Stimulated activated CD4-positive, alpha-beta T cell treated with anti-CD3 and anti-CD28 coated beads, Interleukin-1b, Interleukin-23, amount 100 ng/mL, for 24 hours (primary cell): ENCODE measurements at places on chromosomes 11 and 22.

- DNase-seq: peak; percentile 16
Measured at GRCh38 chr22:42780070-42780540, 59.4 kb upstream of the A4GALT start.

- DNase-seq: no peak
Measured at GRCh38 chr11:72353861-72354260, 80.5 kb downstream of the CLPB start.

GRCh38 chr11:7272373-7272772 lies 20.7 kb downstream of the SYT9 start:
- DNase-seq: no peak

DNA sequence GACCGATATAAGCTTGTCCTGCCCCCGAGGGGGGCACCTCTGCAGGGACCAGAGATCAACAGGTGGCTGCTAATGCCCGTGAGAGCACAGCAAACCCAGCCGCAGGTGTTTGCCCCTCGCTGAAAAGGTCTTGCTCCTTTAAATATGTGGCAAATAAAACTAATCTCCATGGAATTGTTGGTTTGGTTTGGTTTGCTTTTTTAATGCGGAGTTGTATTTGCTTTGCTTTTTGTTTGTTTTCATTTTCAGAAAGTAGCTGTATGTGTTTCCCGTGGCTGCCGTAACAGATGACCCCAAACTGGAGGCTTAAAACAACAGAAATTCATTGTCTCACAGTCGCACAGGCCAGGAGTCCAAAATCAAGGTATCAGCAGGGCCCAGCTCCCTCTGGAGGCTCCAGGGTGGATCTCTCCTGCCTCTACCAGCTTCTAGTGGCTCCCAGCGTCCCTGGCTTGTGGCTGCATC lies 93.0 kb downstream of the CELSR1 start:
- DNase-seq: no peak

GRCh38 chr22:46149512-46150033 lies 753 bp upstream of the PPARA start:
- peak; percentile 13 for DNase-seq

DNA sequence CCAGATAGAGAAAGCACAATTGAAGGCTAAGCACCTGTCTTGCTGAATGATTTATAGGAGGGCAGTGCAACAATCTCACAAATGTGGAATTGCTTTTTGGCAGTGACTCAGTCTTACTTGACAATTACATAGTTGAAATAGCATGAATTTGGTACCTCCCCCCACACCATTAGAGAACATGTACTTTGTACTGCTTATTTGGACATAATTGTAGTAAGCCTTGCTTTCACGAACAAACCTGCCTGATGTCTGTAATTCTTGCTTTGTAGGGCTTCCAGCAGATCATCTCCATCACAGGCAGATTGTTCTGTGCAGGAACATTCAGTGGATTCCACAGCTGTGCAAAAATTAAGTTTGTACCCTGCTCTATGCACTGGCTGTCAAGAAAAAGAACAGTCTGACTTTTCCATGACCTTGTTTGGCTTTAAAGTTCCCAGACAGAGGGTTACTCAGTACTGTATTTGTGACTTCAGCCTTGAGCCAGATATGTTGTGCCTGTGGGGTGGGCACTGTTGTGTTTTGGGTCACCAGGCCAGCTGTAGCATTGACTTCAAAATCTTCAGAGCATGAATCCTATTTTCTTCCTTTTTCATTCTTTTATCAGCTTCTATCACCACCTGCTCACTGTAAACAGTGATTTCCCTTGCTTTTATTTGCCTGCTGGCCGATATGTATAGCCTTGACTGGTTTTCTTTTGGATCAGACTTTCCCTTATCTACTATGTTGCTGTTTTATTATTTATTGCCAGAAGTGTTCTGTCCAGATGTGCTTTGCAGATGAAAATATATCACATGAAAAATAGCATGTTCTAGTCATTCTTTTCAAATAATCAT lies 941.0 kb upstream of the CHORDC1 start:
- DNase-seq: no peak

- DNase-seq: no peak
Measured at GRCh38 chr11:86116386-86116726, 47.5 kb upstream of the PICALM start.

- no peak for DNase-seq
Measured at GRCh38 chr11:104524254-104524653, 360.3 kb upstream of the PDGFD start.

- DNase-seq: no peak
Measured at GRCh38 chr11:45928535-45929215, 6.2 kb downstream of the LARGE2 start.

DNA sequence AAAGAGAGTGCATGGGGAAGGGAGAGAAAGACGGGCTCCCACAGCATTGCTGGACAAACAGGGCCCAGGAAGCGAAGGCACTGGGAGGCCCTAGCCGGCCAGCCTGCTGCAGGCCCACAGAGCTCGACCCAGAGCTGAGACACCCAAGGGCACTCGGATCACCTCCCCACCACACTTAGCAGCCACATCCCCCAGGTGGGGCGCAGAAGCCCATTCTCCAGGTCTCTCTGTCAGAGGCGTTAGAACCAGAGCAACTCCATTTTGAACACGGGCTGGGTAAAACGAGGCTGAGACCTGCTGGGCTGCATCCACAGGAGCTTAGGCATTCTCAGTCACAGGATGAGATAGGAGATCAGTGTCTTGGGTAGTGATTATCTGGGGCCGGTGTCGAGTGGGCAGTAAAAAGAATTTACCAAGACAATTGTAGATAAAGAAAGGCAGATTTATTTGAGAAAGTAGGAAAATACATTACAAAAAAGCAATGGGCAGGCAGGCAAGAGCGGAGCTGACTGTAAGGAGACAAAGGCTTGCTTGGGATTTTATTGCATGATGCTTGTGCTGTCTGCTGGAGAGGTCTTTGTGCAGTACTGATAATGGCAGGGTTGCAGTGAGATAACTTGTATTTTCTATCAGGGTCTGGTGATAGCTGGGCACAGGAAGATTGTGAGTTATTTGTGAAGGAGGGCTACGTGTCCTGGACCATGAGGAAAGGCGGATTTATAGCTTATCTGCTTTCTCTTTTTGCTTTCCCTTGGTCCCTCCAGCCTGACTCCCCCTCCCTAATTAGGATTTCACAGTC lies 13.4 kb upstream of the CAPN5 start:
- no peak for DNase-seq

DNA sequence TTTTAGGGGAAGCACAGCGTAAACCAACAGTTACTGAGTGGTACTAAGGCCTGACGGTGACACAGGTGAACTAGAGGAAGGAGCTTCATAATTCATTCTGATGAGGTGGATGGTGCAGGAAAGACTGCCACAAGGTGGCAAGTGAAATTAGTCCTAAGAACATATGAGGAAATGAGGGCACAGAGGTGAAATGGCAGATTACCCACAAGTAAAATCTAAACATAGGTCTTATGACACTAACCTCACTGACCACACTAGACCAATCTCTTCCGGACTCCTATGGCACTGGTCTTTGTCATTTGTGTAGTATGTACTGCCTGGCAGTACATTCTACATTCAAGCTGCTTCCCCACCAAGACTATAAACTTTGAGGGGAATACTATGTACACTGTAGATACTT lies 20.2 kb downstream of the GAB2 start:
- DNase-seq: no peak

DNA sequence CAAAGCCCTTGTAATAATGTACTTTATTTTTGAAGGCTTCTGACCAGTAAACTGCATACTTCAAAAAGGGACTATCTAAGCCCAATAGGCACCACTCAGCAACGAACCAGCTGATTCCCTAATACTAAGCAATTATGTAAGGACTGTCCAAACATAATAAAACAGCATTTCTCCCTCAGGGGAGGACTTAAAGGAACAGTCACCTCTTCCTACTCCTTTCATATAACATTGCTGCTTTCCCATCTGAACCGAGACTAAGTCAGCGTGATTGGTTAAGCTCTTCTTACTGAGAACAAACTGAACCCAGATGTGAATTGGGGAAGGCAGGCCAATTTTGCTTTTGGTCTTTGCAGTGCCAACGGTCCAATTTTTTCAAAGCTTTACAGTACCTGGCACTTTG lies 420.0 kb downstream of the METTL15 start:
- DNase-seq: no peak

GRCh38 chr11:72146625-72147024 lies 11.1 kb downstream of the FOLR3 start:
- no peak for DNase-seq

- no peak for DNase-seq
Measured at GRCh38 chr11:102666331-102666957, 39.1 kb downstream of the MMP27 start.

DNA sequence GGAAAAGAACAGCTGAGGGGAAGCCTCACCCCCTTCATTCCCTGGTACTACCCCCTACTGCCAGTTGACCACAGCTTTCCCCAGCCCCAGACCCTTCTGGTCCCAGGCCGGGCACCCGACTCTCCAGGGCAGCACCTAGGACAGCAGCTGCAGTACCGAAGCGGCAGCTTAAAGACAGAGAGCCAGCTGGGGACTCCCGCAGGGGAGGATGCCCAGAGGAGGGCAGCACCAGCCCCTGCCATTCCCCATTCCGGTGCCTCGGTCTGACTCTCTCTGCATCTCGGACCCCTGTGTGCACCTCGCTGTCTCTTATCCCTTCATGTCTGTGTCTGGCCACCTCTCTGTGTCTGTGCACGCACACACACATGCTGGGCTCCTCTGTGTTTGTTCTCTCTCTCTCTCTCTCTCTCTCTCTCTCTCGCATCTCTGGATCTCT lies 9.4 kb downstream of the IGSF9B start:
- DNase-seq: no peak

DNA sequence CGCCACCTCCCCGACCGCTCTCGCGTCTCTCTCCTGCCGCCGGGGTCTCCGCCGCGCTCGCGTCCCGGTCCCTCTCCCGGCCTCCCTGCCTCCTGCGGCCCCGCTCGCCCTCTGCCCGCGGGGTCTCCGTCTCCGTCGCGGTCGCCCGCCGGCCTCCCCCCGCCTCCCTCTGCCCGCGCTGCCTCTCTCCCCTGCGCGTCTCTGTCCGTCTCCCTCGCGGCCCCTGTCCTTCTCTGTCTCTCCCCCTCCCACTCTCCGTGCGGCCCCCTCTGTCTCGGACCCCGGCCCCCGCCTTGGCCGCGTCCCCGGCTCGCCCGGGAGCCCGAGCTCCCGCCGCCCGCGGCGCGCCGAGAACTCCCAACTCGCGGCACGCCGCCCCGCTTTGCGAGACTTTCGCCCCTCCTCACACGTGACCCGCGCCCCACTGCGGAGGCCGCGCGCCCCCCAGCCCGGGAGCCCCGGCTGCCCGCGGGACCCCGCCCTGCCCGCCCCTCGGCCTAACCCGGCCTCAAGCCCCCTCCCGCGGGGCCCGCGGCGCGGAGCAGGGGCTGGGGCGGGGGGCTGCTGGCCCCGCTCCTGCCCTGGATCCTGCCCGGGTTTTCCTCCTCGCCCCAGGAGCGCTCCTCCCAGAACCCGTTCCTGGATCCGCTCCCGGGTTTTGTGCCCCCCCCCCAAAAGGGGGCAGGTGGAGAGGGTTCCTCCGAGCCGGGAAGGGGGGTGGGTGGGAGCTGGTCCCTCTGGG lies 702 bp upstream of the KCNJ4 start:
- DNase-seq: no peak

DNA sequence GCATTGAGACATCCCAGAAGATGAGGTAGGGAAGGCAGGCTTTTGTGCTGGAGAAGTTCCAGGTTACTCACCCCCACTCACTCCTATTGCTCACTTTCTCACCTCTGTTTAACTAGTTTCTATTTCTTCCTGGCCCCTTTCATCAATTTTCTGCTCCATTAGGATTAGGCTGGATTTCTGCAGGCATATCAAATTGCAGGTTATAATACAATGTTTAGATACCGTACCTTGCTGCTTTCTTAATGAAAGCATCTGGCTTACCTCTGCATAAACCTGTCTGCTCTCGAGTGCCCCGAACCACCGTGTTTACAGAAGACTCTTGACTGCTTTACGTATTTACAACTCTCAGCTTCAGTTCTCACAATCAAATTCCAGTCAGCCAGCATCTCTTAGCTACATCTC lies 173.7 kb downstream of the ADAMTS15 start:
- no peak for DNase-seq

DNA sequence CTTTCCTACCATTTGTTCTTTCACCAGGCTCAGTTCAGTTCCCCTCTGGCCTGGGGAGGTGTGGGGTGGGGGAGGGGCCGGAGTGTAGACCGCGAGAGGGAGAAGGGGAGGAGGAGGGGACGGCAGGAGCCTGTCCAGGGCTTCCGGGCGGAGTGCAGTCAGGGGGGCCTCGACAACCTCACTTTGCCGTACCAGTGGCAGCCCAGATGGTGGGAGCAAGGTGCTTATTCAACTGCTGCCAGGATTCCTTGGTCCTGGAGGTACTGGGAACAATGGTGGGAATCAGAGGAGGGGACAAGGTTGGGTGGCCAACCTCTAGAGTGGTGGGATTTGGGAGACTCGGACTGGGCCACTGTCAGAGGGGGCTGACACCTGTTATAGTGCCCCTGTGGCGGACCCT lies 1.2 kb downstream of the BACE1 start:
- no peak for DNase-seq

DNA sequence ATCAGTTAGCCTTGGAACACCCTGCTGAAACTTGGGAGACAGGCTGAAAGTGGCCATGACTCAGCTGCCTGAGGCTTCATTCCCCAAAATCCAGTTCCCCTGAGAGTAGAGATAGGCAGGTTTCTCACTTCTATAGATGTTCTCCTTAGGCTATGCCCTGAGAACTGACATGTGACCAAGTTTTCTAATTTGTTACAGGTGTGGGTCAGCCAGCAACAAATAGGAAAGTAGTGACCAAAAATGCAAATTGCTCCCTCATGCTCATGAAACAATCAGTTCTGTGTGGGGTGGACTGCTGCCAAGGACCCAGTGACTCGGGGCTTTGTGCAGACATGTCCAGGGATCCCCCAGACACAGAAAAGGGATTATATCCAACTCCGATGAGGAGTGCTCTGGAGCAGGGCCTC lies 7.3 kb upstream of the CCDC15 start:
- DNase-seq: no peak

DNA sequence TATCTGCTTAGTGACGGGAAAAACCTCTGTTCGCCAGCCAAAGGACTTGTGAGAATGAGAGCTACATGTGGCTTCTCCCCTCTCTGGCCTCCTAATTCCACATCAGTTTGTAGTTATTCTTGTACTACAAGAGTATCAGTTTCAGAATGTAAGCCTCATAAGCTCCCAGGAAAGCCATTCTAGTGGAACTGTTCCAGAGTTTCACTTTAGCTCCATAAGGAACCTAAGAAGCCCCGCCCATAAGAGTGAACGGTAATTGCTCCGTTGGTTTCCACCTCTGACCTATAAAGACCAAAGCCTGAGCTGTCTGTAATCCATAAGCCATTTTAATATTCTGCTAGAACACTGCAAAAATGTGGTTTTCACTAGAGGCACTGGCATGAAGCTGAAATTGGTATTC lies 53.0 kb downstream of the SIK3 start:
- no peak for DNase-seq
